Fibroblast of mammary gland (primary cell): ENCODE measurements at places on chromosomes 16 and 17.
A peak's percentile ranks its signal among the peaks of the same experiment; 100 is the strongest.

DNA sequence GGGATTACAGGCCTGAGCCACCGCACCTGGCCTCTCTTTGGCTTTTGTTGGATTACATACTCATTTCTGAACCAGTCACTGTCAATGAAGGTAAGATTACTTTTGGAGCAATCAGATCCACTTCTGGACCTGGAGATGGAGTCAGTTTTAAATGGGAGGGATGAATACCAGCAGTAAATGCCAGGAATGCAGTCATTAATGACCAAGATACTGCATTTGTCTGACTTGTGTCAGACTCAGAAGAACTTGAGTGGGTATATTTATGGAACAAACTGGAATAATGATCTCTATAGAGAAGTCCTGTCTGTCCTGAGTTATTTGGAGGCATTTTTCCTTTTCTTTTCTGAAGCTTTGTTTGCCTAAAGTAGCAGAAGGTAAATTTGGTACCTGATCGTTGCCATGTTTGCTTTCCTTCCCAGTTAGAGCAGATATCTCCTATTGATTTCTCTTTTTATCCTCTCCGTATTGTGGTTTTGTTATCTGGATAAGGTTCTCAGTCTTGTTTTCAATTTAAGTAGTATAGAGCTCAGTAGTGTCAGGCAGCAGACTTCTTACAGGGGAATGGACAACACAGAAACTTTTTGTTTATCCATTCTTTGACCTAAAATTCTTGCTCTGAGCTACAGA lies 10.7 kb downstream of the NLK start:
- DNase-seq = no peak

- DNase-seq = no peak
These were observed 78.9 kb downstream of the NT5M start for GRCh38 chr17:17382065-17382459.

DNA sequence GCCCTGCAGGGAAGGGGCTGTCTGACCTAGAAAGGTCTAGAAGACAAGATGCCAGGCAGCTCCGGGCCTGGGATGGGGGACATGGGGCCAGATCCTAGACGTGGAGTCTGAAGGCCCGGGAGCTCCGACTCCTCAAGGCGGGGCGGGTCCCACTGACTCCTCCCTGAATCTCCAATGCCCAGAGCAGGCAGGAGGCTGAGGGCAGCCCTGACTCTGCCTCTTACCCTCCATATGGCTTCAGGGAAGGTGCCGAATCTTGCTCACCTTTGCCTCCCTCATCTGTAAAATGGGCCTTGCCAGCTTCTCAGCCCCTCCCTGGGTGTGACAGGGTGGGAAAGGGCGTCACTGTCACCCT lies 14.8 kb downstream of the VASN start:
- peak; percentile 58 for DNase-seq

GRCh38 chr16:23848958-23849357 lies 13.2 kb downstream of the PRKCB start:
- no peak for DNase-seq

DNA sequence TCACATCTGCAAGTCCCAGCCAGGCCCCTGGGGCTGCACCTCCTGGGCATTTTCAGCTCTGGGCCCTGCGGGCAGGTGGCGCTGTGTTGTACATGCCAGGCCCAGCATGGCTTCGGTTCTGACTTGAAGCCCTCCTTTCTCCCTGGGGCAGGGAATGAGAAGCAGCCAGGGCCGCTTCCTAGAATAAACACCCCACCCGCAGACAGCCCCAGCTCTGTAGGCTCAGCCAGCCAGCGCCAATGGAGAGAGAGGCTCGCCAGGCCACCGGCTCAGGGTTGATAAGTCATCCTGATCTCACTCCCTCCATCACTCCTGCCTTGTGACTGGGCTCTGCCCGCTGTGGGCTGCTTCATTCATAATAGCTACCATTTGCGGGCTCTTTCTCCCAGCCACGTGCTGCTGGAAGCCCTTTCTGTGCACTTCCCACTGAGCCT lies 6.0 kb upstream of the GLIS2 start:
- DNase-seq = peak; percentile 64

GRCh38 chr16:2816751-2817339 lies at the start of gene PRSS21:
Gene PRSS21, plus strand, starts transcription at chr16:2817237. Its CDS starts 32 bp downstream, at chr16:2817269.
- no peak for DNase-seq

DNA sequence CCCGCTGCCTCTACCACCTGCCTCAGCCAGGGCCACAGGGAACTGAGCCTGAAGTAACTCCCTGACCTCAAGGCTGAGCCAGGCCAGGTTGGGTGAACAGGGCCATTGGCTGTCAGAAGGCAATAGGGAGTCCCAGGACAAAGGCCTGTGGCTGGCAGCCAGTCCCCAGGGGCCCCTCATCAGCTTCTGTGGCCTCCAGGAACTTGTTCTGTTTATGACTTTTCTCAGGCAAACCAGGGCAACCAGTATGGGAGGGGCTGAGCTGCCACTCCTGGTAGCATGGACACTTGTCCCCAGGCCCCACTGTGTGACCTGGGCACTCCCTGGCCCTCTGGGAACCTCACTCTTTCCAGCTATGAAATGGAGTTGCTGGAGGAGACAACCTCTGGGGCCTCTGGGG lies 40.1 kb downstream of the CPNE2 start:
- DNase-seq = no peak

DNA sequence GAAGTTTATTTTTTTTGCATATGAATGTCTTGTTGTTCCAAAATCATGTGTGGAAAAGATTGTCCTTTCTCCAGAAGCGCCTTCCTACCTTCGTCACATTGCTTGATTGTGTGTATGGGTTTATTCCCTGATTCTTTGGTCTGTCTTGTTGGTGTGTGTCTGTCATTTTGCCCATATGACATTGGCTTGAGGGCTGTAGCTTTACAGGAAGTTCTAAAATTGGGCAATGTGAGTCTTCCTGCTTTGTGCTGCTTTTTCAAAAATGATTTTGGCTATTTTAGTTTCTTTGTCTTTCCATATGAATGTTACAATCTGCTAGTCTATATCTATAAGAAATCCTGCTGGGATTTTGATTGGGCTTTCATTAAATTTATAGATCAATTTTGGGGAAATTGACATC lies 217.2 kb downstream of the SNX29 start:
- no peak for DNase-seq

GRCh38 chr16:55240888-55241287 lies 83.1 kb upstream of the IRX6 start:
- DNase-seq = no peak

DNA sequence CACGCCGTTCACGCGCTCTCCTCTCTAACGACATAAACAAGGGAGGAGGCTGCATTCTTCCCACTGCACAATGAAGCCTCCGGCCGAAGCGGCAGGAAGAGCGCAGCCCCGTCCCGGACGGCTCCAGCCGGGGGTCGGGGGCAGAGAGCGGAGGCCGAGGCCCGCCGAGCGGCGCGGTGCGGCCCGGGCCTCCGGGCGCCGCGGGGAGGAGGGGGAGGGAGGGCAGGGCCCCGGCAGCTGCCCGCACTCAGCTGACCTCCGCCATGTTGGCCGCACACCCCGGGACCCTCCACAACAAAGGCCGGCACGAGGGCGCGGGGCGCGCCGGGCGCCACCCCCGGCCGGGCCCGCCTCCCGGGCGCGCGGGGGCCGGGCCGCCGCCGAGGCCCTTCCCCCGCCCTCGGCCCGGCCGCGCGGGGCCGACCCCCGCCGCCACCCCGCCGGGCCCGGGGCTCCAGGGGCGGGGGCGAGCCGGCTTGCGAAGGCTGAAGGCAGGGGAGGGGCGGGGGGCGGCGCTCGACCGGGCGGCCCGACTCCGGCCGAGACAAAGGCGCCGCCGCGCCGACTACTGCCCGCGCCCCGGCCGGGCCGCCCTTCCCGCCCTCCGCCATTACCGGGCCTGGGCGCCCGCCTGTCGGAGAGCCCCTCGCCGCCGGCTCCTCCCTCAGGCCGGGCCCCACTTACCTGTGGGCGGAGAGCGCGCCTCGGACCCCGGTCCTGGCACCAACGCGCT lies 527 bp downstream of the SIAH1 start:
- DNase-seq = peak; percentile 30

GRCh38 chr17:62666061-62666800 lies 38.8 kb downstream of the MRC2 start:
- no peak for DNase-seq

DNA sequence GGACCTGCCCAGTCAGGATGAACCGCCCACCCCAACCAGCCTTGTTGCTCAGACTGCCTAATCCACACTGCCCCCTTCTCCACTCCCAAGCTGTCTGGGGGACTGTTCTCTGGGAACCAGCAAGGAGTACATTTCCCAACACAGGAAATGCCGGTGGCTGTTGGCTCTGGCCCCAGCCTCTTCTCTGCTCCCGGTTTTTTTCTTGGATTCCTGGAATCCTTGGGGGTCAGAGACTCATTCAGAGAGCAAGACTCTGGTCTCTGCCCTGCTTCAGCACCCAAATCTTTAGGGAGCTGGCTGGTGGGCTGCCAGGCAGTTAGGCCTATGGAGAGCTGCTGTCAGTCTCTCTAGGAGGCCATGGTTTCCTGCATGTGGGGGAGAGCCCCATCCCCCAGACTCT lies 10.8 kb upstream of the MTMR4 start:
- DNase-seq = peak; percentile 86

DNA sequence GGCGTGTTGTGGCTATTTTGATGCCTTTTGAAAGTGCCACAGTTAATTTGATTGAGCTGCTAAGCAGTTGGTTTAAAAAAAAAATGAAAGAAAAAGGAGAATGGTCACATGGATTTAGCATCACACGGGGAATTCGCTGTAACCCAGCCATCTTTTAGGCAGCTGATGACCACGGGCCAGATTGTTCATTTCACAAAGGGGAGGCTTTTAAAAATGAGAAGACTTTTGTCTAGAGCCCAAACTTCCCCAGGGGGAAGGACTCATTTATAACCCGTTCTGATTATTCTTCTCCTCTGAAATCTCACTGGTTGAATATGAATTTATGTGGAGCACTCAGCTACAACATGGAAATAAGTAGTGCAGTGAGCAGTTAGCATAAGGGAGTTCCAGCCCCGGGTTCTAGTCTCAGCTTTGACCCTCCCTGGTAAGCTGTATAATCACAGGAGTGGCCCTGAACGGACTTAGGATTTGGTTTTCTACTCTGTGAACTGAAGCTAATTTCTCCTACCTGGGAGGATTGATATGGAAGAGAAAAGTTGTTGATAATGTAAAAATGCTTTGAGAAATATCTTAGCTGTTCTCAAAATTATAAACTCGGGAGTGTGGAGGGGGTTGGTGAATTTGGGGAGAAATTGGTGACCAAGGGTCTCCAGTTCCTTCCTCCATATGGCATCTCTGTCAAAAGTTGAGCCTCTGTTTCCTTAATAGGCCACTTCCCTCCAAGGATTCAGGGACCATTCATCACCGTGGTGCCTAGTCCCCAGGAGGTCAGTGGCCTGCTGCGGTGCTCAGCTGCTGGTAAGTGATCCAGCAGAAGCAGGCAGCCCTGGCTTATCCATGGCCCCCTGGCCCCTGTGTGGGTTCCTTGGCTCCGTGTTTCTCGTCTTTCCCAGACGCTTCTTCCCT lies 76.4 kb upstream of the TBX2 start:
- DNase-seq = peak; percentile 40

- DNase-seq = no peak
These were observed 44.1 kb upstream of the SLC38A10 start for GRCh38 chr17:81339191-81339533.

DNA sequence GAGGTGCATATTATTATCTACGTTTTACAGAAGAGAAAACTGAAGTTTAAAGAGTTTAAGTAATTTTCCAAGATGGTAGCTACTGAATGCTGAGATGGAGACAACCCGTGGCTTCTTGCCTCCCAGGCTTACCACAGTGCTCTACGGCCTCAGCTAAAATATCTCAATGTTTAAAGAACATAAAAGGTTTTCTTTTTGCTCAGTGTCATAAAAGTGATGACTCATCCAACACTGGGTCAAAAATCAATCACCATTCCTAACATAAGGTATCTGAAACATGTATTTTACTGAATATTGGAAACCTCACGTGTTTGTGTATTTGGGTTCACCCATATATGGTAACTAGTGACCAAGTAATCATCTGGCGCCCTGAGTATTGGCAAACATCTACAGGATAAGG lies 18.4 kb downstream of the ABCA9 start:
- DNase-seq = no peak

DNA sequence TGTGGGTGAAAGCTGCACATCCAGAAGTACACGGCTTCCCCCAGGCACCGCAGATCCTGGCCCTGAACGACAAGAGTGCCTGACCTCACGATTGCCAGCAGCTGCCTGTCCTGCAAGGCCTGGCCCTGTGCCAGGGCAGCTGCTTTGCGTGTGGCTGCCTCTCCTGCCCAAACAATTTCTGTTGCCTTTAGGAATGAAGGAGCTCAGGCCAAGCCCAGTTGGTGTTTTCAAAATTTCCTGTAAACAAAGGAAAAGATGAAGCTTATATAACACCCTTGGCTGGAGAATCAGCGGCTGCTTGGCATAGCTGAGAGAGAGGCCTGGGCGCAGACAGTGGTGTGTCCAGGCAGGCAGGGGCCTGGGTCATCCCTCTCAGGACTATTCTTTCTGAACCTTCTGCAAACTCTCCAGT lies 11.7 kb upstream of the SLC47A2 start:
- DNase-seq = peak; percentile 75

DNA sequence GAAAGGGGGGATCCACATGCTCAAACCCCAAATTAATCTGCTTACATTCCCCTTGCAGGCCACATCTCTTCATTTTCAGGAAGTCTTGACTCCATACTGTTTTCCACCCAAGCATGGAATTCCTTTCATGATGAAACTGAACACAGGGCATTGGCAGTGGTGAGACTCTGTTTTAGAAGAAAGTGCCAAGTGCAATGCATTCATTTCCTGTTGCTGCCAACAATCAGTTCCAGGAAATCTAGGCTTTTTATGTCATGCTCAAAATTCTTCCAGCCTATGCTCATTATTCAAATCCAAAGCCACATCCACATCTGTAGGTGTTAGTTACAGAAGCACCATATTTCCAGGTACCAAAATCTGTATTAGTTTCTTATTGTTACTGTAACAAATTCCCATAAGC lies 4.1 kb downstream of the CCL2 start:
- peak; percentile 57 for DNase-seq

DNA sequence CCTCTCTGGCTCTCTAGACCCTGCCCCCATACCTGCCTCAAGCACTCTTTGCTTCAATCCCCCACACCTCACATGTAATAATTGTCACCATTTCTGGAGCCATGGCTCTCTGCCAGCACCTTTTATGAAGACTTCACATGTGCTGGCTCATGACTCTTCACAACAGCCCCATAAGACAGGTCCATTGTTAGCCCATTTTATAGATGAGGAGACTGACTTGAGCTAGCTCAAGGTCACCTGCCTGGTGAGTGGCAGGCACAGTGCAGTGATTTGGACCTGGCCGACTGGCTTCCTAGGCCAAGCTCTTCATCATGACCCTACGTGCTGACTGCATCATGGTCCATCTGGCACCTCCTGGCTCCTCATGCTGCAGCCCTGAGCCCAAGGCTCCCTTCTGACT lies 25.0 kb downstream of the FAM20A start:
- no peak for DNase-seq

DNA sequence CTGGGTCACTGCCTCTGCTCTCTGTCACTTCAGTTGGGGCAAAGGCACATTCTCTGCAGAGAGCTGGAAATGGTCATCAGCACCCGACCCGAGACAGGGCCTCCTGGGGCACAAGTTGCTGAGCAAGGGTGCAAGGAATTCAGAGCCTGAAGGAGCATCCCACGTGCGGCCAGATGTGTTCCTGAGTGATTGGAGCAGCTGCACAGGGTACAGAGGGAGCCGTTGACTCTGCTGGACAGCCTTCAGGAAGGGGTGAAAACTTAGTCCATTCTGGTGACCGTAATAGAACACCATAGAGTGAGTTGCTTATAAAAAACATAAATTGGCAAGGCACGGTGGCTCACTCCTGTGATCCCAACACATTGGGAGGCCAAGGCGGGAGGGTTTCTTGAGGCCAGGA lies 106.8 kb downstream of the CCDC182 start:
- no peak for DNase-seq
